NCI-H187 treated with DMSO at 0.1 percent for 48 hours (cell line): ENCODE measurements at places on chromosomes 2 and 18.

GRCh38 chr2:28721601-28722191 is 29.9 kb upstream of the PPP1CB start:
- no peak for DNase-seq

DNA sequence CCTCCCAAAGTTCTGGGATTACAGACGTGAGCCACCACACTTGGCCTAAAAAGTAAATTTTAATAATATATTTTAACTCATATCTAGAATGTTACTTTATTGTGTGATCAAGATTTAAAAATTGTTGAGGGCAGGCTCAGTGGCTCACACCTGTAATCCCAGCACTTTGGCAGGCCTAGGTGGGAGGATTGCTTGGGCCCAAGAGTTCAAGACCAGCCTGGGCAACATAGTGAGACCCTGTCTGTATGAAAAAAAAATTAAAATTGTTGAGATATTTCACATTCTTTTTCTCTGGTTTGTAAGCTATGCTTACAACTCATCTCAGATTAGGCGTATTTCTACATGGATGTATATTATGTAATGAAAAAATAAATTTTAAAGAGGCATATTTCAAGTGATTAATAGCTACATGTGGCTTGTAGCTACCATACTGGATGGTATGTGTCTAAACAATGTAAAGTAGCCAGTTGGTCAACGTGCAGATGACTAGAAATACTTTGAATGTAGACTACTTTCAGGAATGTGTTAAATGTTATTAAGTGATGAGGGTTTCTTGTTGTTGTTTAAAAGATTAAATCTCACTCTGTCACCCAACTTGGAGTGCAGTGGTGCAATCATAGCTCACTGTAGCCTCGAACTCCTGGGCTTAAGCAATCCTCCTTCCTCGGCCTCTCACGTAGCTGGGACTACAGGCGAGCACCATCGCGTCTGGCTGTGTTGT is 5.9 kb downstream of the RAB10 start:
- no peak for DNase-seq

DNA sequence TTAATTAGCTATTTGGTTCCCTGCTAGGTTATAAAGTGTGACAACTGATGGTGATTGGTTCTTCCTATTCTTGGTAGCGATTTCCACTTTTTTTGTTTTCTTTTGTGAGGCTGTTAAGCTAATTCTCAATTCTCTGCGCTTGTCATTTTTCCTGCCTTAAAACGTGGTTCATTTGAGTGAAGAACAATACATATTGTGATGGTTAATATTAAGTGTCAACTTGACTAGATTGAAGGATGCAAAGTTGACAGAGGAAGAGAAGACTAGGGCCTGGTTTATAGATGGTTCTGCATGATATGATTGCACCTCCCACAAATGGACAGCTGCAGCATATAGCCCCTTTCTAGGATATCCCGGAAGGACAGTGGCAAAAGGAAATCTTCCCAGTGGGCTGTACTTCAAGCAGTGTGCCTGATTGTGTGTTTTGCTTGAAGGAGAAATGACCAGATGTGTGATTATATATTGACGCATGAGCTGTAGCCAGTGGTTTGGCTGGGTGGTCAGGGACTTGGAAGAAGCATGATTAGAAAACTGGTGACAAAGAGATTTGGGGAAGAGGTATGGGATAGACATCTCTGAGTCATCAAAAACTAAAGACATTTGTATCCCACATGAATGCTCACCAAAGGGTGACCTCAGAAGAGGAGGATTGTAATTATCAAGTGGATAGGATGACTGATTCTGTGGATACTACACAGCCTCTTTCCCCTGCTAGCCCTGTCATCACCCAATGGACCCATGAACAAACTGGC is 39.4 kb upstream of the ZNF804A start:
- DNase-seq = no peak

- no peak for DNase-seq
Measured at GRCh38 chr2:233100192-233100998, 40.3 kb downstream of the INPP5D start.
